SK-N-SH treated with all-trans-retinoic acid at 6 μM for 48 hours (cell line): ENCODE measurements at places on chromosomes 6 and 20.

GRCh38 chr20:5848711-5849505 lies 98.7 kb downstream of the SHLD1 start:
- ATAC-seq: peak; percentile 33

DNA sequence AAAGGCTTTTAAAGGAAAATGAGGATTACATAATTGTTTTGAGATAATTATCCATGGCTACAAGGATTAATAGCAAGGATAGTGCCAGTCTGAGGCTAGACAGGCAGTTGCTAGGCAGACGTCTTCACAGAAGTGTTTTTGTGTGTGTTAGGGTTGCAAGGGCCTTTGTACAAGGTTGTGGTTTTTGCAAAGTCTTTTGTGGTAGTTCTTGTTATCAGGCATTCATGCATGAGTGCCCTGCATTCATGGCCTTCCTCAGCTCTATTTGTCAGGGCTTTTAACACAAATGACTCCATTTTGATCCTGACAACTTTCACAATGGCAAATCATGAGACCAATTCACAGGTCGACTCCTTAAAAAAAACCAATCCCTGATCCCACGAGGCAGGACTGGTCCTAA lies 68.1 kb upstream of the TXNDC5 start:
- no peak for ATAC-seq

DNA sequence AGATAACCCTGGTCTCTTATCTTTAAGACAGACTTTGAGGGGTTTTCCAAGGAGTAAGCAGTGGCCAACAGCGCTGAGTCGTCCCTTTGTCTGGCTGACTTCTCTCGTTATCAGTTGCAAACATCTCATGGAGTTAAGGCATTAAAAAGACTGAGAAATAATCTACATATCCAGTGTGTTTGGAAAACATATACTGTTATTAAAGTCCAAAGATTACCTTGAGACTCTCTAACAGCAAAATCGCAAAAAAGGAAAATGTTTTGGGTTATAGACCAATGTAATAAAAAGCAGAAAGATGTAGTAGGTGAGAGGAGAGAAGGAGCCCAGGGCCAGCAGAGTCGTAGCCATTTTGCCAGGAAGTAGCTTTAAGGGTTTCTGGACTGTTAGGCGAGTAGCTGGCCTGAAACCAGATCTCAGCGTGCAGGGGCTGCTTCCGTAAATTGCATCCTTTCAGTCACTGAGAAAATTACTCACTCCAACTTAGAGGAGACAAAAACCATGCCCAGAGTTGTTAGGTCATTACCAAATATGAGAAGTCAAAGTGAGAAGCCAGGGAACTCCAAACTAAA lies 24.6 kb downstream of the MYLK4 start:
- ATAC-seq: peak; percentile 89

GRCh38 chr6:151387175-151387970 lies 4.0 kb downstream of the ZBTB2 start:
- ATAC-seq: no peak

DNA sequence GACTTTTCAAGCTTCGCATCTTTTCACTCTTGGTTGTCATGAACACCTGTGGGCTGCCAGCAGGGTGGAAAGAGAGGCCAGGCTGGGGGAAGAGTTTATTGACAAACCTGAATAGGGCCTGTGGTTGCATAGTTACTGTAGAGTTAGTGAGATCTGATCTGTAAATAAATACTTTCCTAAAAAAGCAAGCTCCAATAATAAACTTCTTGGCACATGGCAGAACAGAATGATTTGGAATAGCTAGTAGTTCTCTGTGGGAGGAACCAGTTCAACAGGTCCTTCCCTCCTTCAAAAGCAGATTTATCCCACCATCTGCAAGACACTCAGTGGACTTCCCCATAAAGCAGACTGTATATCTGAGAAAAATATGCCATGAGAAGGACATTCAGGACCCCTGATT lies 445.0 kb downstream of the HACE1 start:
- ATAC-seq: no peak

DNA sequence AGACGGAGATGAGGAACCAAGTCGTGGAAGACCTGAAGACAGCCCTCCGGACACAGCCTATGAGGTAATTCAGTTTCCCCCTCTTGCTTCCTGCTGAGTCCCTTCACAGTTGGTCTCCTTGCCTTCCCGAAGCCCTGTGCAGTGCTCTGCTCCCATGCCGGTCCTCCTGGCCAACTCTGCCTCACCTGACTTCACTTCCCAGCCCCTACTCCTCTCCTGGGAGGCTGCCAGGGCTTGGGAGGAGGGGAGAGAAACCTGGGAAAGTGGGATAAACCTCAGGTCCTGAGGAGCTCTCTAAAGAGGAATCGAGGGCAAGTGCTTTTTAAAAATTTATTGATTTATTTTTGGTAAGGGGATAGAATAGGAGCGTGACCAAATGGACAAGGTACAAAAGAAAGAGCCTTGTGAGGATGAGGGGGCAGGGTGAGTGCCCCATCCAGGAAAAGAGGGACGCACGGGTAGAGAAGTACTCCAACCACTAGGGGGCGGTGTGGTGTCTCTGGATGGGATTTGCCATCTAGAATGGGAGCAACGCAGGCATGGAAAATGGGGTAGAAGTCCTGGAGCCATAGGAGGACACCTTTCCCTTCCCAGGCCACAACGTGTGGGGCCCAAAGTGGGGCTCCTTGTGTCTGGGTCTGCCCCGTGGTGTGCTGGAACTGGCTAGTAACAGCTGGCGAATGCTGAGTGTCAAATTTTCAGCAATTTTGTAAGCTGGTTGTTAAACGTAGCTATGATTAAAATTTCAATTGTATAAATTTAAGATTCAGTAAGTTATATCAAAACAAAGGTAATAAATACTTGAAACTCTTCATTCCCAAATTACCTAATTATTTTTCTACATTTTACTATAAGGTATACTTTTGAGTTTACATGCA lies 69.0 kb downstream of the MOCS1 start:
- peak; percentile 68 for ATAC-seq

DNA sequence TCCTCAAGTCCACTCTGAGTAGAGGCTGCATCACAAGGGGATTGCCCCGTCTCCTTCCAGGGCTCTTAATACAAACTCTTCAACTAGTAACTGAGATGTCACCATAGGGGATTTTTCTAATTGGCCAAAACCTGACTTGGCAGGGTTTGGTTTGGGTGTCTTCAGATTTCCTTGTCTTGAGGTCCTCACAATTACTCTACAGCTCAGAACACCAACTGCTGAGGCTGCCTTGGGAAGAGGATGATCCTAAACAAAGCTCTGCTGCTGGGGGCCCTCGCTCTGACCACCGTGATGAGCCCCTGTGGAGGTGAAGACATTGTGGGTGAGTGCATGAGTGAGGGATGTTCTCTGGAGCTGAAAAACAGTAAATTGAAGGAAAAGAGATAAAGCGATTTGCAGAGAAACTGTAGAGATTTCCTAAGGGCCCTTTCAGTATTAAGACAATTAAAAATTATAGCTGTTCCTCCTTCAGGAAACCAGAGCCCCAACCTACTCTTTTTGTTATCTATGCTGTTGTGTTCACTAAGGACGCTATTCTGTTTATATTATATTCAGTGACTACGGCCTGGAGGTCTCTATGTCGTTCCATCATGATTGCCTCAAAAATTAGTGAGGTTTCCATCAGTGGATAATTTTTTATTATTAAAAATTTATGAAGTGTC lies at the start of gene HLA-DQA1:
HLA-DQA1 (plus strand) TSS at position 188 of the 662 bp plus-strand sequence; CDS start at position 241, 53 bp downstream.
- ATAC-seq: no peak

GRCh38 chr6:125363824-125364165 lies 62.0 kb upstream of the HDDC2 start:
- ATAC-seq: no peak; the same call in 2 of the 3 replicates

DNA sequence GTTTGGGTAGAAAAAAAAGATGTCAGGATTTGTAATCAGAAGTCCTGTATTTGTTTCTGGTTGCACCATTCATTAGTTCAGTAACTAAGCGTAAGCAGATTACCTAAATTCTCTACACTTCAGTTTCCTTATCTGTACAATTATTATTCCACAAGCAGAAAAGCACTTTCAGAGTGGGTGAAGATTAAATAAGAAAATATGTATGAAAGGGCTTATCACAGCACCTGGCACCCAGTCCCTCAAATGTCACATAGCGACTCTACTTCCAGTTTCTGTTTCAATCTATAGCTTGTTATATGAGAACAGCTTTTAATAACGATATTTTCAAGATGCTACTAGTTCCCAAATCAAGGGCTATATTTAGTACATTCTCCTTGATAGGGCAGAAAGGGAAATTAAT lies 31.4 kb downstream of the RGS17 start:
- ATAC-seq: no peak

- ATAC-seq: peak; percentile 80
Measured at GRCh38 chr6:90294989-90295853, 1.4 kb downstream of the BACH2 start.

DNA sequence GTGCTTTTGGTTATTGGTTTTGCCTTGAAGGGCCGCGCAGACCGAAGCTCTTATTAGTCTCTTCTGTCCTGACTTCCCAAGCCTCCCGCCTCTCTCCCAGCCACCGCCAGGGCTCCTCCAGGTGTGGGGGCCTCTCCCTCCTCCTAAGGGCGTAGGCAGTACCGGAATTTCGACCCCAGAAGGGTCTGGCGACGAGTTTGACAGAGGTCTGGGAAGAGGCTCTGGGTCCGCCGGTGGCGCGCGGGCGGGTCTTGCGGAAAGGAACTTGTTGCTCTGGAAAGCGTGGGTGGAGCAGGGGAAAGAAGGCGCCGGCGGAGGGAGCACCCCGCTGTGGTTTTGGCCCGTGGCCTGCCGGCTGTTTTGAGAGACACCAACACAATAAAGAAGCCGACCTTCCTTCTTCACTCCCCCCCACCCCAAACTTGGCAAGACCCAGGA lies 1.8 kb downstream of the PCSK2 start:
- no peak for ATAC-seq

- ATAC-seq: no peak
Measured at GRCh38 chr6:1022719-1023118, 289.2 kb upstream of the FOXQ1 start.

DNA sequence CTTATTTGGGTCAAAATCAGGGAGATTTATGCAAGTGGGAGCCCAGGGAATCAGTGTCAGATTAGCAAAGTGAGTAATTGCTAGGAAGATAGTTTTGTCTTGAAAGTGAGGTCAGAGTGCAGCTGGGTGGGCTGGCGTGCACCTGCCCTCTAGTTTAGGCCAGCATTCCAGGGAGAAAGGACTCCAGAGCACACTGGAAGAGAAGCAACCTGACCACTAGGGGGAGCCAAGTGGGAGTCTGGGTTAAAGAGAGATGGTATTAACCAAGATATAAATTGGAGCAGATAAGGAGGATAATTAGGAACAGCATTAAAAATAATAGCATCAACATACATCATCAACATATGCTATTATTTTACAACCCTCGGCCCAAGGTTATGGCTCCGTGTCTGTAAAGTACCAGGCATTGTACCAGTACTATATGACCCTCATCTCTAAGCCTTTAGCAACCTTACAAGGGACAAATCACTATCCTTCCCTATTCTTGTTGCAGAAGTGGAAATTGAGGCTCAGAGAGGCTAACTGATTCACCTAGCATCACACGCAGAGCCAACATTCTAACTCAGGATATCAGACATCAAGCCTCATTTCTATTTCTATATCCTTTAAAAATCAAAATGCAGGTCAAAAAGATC lies 57.8 kb downstream of the SLC2A10 start:
- peak; percentile 67; the same call in 2 of the 3 replicates for ATAC-seq

DNA sequence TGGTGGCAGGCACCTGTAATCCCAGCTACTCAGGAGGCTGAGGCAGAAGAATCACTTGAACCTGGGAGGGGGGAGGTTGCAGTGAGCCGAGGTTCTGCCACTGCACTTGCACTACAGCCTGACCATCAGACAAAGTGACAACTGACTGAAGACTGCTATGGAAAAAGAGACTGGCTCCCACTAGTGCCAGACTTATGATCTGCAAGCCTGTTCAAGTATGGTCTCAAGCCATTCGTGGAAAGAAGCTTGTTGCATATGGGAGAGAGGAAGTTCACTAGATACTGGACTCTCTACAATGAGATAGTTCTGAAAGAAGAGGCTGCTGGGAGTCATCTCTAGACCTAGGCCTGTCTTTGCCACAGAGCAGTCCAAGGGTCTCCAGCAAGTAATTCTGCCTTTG lies 26.7 kb downstream of the MDN1 start:
- peak; percentile 94 for ATAC-seq

DNA sequence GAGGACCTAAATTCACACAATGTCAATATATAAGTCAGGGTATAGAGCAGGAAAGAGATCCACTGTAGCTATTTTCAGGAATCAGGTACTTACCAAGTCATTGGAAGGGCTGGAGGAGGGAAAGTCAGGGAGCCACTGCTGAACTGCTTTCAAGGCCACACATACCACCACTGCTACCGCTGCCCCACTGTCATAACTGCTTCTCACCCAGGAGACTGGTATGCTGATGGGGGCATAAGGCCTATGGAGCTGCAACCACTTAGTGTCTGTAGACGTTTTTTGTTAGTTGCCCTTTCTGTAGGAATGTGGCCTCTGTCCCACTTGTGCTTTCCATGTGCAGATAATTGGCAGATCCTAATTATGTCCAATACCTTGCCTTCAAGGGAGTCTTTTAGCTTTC lies 5.4 kb downstream of the SMAP1 start:
- ATAC-seq: no peak

GRCh38 chr6:153044295-153044694 lies 41.8 kb upstream of the MTRF1L start:
- no peak for ATAC-seq

- peak; percentile 87 for ATAC-seq
Measured at GRCh38 chr20:56373942-56374341, 15.2 kb downstream of the FAM210B start.

GRCh38 chr6:91580635-91581034 lies 993.8 kb upstream of the MAP3K7 start:
- no peak for ATAC-seq
